ENCODE measurements at places on chromosomes 2 and 18.

DNA sequence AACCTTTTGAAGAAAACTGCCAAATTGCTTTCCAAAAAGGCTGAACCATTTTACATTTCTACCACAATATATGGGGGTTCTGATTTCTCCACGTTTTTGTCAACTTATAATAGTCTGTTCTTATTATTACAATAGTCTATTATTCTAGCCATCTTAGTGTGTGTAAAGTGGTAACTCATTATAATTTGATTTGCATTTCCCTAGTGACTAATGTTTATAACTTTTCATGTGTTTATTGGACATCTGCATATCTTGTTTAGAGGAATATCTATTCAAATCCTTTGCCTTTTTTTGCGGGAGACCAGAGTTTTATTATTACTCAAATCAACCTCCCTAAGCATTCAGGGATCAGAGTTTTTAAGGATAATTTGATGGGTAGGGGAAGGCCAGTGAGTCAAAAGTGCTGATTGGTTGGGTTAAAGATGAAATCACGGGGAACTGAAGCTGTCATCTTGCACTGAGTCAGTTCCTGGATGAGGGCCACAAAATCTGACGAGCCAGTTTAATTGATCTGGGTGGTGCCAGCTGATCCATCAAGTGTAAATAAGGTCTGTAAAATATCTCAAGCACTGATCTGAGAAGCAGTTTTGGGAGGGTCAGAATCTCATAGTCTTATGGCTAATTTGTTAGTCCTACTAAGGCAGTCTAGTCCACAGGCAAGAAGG lies 303.4 kb upstream of the NCKAP5 start:
- DNase-seq, result no peak

DNA sequence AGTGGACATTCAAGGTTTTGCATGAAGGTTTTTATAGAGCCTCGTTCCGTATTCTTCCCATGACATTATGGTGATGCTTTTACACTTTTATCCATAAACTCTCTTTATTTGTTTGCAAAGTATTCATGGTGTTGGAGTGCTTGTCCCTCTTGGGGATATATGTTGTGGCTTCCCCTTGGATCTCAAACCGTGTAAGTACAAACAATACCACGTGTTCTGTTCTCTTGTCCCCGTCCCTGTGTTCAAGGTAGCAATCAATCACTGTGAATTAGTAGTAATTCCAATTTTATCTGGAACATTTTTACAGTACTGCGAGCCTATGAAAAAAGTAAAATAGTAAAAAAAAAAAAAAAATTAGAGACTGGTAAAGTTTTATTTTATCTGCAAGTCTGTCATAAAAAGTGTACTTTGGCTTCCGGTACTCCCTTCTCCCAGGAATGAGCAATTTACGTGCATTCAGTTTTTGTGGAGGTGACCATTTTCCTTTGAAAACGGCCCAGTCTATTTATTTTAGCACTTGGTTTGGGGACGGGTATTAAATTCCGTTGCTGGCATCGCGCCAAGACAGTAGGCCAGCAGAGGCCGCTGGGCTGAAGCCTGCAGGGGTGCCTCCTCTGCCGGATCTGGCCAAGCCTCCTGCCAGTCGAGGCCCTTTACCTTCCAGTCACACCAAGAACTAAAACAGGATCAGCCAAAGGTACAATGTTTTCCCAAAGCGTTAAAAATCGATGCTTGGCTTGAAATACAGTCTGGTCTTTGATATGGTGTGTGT lies 175.7 kb downstream of the SOCS6 start:
- peak; percentile 41 for DNase-seq

- DNase-seq, result no peak
Observed at GRCh38 chr2:6637330-6637729, 228.4 kb downstream of the CMPK2 start.

DNA sequence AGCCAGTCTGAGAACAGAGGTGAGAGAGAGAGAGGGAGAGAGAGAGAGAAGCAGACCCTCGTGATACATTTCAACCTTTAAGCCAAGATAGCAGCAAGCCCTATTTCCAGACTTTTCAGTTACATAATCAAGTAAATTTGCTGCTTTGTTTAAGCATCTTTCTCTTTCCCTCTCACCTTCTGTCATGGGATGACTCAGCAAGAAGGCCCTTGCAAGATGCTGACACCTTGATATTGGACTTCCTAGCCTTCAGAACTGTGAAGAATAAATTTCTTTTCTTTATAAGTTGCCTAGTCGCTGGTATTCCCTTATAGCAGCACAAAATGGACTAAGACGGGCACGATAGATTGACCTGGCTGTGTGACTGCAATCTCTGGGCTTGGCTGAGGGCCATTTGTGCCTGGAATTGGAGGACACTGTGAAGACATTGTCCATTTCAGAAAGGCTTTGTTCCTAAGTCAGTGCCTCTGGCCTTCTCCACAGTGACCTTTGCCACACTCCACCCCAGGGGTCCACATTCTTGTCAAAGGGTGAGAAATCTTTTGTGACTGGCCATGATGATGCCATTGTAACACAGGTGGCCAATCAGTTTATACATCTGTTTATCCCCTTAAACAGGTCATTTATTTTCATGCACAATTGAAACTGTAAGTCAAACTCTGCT lies 51.3 kb upstream of the ITSN2 start:
- no peak for DNase-seq

GRCh38 chr18:25726298-25726697 lies 364.1 kb downstream of the SS18 start:
- DNase-seq, result no peak

GRCh38 chr2:241074065-241074818 lies 27.8 kb downstream of the MTERF4 start:
- DNase-seq, result no peak

DNA sequence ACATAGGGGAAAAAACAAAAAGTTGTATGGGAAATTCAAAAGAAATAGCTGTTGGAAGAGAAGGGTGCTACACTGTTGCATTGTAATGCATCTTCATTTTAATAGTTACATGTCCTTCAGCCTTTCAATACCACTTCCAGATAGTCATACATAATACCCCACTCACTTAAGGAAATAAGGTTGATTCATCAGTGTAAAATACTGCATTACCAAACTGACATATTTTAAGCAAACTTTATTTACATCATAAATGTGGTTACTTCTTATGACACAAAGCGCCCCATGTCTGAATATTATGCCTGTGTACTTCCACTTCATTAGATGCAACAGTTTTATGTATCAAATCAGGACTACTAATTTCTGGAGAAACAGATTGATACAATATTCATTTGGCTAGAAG lies 4.5 kb downstream of the RBMS1 start:
- no peak for DNase-seq

GRCh38 chr2:186382932-186383331 lies 103.1 kb upstream of the ZC3H15 start:
- DNase-seq, result no peak

DNA sequence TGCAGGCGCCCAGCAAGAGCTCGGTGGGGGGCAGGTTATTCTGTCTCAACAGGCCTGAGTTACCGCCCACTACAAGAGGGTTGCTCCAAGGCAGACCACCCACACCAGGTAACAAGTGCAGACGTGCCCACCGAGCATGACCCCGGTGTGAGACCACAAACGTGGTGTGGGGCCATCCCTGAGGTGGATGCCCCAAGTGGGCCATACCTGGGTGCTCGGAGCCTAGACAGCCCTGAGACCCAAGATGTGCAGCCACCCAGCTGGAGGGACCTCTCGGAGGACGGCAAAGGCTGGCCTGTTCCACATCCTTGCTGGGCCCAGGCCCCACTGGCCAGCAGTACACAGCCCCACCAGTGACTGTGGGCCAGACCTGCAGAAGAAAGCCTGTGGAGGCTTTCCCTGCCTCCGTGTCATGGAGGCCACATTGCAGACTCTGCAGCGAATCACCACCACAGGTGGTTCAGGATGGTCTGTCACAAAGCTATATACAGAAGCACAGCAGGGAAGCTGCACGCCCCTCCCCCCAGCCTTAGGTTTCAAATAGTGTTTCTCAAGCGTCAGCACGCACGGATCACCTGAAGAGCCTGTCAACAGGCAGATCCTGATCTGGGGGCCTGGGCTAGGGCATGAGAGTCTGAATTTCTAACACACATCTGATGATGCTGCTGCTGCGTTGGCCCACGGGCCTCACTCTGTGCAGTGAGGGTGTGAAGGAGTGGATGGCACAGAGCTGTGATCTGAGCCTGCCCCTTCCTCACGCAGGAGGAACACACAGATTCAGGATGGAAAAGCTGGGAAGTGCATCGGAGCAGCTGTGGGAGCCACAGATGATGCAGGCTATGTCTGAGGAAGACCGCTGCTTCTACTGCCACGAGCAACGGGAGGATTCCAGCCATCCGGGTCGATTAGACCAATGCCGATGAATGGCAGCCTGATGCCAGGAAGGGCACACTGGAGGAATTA lies 96.8 kb downstream of the UXS1 start:
- no peak for DNase-seq

GRCh38 chr18:40985436-40985835 lies 969.6 kb upstream of the PIK3C3 start:
- no peak for DNase-seq

- no peak for DNase-seq
Observed at GRCh38 chr2:122340246-122340645, 584.8 kb downstream of the TSN start.

DNA sequence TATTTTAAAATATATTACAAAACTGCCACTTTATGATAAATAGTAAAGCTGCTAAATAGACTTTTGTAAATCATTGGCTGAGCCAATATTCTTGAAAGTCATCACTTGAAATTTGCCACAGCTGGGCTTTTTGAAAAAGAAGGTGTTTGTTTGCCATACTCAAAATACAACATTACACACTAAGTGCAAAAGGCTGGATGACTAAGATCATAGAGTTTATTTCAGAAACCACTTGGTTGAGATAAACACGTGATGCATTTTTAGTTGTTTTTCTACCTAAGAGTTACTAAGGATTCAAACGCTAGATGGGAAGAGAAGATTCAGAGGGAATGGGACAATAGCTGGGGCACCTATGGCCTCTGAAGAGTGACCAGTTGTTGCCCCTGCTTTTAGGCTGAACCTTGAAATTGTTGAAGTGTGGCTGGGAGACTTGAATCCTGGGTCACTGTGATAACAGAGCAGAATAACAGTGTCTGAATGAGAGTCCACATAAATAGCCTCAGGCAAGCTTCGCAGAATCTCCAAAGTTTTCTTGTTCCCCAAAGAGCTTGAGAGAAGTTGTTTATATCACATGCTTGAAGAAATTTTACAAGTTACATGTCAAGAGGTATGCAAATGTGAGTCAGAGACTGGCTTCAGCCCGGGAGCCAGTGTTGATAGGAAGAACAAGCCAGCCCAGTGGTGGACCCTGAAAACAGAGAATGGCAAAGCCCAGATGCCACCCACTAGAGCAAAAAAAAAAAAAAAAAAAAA lies 409.8 kb downstream of the GPD2 start:
- no peak for DNase-seq

DNA sequence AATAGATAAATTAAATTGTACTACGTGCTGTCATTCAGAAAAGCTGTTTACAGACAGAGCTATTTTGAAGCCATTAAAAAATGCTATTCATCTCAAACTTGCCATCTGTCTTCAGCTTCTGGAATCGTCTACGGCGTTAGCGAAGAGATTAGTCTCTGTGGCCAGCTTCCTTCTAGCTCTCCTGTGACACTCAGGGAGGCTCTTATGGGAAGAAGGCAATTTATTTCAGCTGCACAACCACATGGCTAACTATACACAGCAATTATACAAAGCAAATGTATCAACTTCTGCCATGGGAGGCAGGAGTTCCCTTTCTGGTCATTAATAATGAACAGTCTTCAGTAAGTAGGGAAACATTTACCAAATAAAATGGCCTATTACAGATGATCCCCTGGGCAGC lies 6.3 kb downstream of the CTAGE1 start:
- DNase-seq, result no peak

GRCh38 chr18:2855560-2856350 lies 8.9 kb downstream of the EMILIN2 start:
- DNase-seq, result no peak

DNA sequence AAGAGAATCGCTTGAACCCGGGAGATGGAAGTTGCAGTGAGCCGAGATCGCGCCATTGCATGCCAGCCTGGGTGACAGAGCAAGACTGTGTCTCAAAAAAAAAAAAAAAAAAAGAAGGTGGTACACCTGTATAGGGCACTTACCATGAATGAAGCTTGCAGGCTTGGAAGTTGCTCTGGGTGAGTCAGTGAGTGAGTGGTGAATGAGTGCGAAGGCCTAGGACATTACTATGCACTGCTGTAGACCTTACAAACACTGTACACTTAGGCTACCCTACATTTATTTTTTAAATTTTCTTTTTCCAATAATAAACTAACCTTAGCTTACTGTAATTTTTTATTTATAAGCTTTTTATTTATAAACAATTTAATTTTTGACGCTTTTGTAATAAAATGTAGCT lies 78.4 kb upstream of the ATG16L1 start:
- no peak for DNase-seq

DNA sequence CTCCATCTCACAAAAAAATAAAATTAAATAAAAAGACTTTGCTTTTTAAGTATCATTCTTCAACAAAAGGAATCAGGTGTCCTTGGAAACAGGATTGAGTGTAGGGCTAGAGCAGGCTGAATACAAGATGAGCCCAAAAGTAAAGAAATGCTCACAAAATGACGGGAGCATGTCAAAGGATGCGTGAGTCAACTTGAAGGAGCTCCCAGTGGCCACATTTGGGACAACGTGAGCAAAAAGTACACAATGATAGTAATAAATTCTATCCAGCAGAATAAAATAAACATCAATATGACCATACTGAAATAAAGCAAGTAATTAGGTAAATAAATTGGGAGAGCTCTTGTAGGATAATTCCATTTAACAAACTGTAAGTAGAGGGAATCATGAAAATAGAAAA lies 220.7 kb downstream of the PHLPP1 start:
- DNase-seq, result no peak

DNA sequence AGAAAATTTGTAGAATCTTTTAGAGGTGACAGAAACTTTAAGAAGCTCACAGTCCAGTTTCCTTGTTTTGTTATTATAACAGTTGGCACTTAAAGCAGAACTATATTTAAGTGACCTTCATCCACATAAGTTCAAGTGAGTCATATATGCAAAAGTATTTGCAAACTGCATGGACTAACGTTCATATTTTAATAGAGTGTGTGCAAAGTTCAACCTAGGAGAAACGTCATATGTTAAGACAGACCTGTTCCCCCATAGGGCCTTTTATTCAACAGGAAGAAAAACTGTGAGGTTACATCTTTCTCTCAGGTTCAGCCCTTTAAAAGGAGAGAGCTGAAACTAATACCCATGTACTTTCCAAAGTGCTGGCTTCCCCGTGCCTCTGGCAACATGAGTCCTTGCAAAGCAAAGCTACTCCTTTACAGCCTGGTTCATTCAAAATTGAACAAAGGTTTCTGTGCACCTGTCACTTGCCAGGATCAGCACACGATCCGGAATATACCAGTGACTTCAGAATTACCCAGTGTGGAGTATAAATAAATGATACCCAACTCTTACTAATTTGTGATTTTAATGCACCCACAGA lies 280.0 kb upstream of the RAB12 start:
- no peak for DNase-seq

GRCh38 chr2:39942950-39943349 lies 163.9 kb upstream of the THUMPD2 start:
- no peak for DNase-seq

- no peak for DNase-seq
Observed at GRCh38 chr18:1965541-1965940, 605.8 kb downstream of the METTL4 start.

GRCh38 chr2:13669607-13670006 lies 952.9 kb downstream of the TRIB2 start:
- DNase-seq, result no peak

GRCh38 chr2:110955045-110955444 lies 165.7 kb upstream of the BCL2L11 start:
- no peak for DNase-seq
